Stimulated activated CD4-positive, alpha-beta T cell treated with anti-CD3 and anti-CD28 coated beads, TNF-alpha, amount 100 ng/mL, for 48 hours (primary cell): ENCODE measurements at places on chromosomes 6 and 20.

DNA sequence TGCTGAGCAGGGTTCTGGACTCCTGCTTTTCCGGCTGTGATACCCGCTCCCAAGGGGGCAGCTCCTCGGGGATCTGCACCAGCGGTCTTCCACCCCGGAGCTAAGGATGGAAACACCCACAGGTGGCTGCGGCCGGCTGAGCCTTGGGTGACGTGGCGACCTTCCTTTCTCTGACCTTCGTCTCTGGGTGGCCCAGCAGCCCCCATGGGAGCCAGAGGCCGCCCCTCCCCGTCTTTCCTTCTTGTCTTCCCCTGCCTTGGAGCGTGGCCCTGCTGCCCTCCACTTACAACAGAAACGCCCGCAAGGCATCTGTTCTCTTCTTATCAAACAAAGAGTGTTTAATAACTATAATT is 405.7 kb downstream of the TAF4 start:
- DNase-seq = no peak

DNA sequence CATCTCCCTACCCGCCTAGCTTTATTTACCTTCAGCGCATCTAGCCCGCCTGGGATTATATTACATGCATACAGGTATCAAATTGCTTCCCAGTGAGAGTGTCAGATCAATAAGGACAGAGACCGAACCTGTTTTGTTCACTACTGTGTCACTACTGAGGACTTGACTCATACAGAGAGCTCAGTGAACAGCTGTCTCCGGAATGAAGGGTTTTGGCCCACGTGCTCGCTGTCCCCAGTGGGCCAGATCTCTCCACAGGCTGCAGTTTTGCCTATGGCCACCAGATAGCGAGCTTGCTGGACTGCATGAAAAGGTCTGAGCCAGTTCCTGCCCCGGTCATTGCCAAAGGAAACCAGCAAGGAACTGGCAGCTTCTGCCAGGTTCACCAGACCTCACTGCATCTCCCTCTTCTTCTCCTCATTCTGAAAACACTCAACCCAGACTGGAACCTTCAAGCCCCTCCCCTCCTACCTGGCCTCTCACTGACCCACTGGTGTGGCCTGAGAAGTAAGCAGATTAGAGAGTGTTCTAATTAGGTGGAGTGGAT is 150.8 kb downstream of the ZMYND8 start:
- DNase-seq = no peak

DNA sequence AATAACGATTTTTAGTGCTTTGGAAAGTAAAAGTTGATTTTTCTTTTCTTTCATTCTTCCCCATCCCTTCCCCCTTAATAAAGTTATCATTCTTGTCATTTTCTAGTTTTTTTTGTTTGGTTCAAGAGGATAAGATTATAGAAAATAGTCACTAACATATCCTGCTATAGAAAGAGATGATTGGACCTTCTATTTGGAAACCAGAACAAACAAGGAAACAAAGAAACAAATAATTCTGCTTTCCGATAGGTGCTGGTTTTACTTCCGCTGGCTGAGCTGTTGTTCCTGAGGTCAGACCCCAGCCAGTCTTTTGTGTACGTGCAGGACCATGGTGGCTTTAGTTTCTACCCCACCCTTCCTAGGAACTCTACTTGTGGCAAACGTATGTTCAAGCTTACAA is at the start of gene CDH26:
Gene CDH26, plus strand, starts transcription at position 301 of the 400 bp plus-strand sequence. CDS start 304 bp downstream, outside the sequence.
- no peak for DNase-seq

- DNase-seq = no peak
These were observed 13.6 kb downstream of the TNXB start for GRCh38 chr6:32095338-32096086.

DNA sequence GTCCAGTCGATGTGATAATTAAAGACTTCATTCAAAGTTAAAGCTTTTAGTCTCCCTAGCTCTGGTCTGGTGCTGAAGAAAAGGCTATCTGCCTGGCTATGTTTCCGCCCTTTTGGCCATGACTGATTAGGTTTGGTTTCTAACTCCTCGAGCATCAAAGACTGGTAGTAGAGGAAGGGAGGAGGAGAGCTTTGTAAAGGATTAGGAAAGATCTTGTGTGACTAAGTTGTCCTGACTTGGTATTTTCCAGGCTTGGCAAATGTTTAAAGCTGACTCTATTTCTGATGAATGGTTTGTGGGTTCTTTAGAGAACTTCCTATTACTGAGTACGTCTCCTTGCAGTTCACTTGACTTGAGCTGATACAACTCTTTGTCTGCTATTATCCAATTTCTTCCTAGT is 312.9 kb downstream of the GJA1 start:
- no peak for DNase-seq

GRCh38 chr6:100339574-100340255 is 125.0 kb downstream of the SIM1 start:
- DNase-seq = no peak

DNA sequence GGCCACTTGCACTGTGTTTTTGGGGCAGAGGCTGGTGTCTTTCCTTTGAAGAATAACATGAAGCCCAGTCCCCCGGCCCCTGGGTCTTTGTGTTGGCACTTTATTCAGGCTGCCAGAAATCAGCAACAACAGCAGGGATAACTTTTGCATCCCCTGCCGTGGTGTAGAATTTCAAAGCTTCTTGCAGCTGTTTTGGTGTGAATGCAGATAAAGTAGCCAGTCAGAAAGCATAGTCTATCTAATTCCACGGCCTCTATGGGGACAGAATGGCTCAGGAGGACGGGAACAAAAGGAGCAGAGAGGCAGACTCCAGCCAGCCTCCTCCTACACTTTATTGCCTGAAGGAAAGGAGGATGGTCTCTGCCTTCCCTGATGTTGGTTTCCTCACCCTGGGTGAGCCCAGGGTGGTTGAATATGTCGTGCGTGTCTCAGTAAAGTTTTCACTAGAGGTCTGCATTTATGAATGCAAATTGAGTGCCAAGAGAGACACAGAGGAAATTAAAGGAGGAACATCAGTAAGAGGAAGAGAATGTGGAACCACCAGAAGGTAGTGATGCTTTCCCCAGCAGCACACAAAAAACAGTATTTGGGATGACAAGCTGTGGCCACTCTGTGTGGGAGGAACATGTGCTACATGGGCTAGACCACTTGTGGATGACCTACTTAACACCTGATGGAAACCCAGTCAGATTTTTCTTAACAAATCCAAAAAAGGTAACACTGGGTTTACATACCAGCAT is 125.9 kb upstream of the TRAF3IP2 start:
- DNase-seq = no peak

GRCh38 chr20:10555393-10555792 is 118.4 kb downstream of the JAG1 start:
- no peak for DNase-seq

DNA sequence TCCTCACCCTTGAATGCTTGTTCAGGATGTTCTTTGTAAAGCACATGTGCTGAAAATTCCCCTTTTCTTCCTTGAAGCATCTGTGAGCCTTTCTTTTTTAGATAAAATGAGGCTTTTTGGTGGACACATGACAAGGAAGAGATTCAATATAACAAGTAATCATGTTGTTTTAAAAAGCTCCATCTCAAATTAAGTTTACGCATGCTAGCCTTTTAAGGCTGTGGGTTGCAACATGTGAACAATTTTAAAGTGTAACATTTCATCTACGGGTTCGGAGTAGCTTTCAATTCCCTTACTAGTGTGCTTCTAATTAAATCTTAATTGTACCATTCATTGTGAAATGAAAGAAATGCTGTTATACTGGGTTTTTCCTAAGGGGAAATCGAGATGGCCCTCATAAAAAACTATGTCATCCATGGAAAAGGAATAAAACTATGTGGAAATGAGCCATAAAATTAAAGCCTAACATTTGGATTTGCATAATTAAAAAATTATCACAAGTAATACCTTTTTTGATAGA is 19.3 kb upstream of the OSTM1 start:
- no peak for DNase-seq

GRCh38 chr6:141267420-141267819 is 865.3 kb upstream of the GJE1 start:
- DNase-seq = no peak

DNA sequence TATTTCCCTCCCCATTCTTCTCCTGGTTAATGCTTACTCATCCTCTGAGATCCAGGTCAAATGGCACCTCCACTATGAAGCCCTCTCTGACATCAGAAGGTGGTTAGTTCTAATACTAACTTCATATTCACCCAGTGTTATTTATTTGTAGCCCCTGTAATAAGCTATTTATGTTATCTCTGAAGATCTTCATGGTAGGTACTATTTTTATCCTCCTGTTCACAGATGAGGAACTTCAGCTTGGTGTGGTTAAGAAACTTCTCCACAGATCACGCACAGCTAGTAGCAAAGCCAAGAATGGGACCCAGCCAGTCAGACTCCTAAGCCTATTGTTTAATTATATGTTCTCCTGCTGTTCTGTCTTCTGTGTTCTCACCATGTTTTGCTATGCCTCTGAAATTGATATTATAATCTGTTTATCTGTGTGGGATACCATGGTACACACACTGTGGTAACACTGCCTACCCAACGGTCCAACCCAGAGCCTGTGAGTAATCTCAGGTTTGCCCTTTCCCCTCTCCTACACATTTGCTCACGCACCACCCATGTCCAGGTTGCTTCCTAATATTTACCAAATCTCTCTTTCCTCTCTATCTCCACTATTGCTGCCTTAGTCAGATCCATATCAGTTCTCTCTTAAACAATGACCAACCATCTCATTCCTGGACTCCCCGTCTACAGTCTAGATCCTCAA is 98.4 kb downstream of the IPCEF1 start:
- no peak for DNase-seq

GRCh38 chr20:62477669-62478455 is 2.1 kb upstream of the GATA5 start:
- no peak for DNase-seq
